ENCODE measurements at places on chromosomes 7 and 10. TPM values are rescaled to one million over a fixed set of nuclear protein-coding genes. Genes with fewer than 3 reads are reported as not detected.

RBP4 gene
- polyA plus RNA-seq = not detected

GSTO2 gene
- polyA plus RNA-seq = 0.34 TPM

PRKCQ gene
- polyA plus RNA-seq = 1.3 TPM

ELAPOR2 gene
- 1.6 TPM for polyA plus RNA-seq

PTPN20 gene
- polyA plus RNA-seq = 0.12 TPM

GSAP gene
- polyA plus RNA-seq = 16.0 TPM

FAM25A gene
- polyA plus RNA-seq = not detected

PNLIP gene
- polyA plus RNA-seq = not detected

CPVL gene
- polyA plus RNA-seq = not detected

SCIN gene
- 1.2 TPM for polyA plus RNA-seq

ANKRD61 gene
- 0.68 TPM for polyA plus RNA-seq

DNA sequence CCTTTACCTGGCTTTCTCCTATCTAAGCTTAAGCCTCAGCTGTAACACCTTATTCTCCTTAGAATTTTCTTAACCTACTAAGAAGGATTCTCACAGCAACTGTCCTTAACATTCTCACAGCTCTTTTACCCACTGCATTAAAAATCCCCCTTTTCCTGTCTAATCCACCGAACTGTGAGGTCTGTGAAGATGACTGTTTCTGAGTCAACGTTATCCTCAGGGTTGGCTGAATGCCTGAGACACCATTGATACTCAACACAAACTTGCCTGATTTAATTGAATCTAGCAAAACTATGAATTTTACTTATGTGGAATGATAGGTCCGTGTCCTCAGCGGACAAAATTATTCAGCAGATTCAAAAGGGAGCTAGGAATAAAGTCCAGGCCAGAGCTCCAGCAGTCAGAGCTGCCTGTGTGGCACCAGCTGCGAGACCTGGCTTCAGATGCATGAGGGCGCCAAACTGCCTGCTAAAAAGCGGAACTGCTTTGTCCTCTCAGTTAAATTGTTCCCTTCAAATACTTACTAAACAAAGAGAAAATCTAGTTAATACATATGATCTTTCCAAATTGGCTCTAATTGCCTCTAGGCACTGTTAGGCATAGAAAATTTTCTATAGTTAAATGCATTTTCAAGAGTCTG, 33.4 kb upstream of the VWDE start:
- no peak for DNase-seq
- H3K4me1 ChIP-seq = no peaks in the 10 kb centered on the region
- H3K36me3 ChIP-seq = no peaks in the 10 kb centered on the region
- no peak overlapping the region for H3K4me3 ChIP-seq
- H3K27ac ChIP-seq = no peak overlapping the region

DNA sequence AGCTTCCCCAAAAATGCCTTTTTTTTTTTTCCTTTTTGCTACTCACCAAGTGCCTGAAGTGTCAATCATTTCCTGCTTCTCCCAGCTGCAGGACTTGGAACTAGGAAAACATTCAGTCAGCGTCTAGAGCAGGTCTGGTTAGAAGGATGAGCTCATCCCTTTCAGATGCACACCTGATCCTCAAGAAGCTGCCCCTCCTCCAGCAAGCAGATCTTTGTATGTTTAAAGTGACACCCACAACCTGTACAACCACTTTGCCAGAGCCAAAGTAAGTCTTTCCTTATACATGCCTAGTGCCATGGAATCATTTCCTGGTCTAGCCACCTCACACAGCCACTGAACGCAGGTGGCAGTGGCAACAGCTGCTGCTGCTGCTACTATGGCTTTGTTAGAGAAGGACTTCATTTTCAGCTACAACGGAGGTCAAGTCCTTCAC, 10.4 kb upstream of the USP54 start:
- no peaks in the 10 kb centered on the region for H3K36me3 ChIP-seq
- no peak overlapping the region for H3K4me3 ChIP-seq
- H3K27ac ChIP-seq = no peak overlapping the region
- no peaks in the 10 kb centered on the region for H3K27me3 ChIP-seq
- DNase-seq = no peak

- no peaks in the 10 kb centered on the region for H3K36me3 ChIP-seq
- no peak overlapping the region for H3K27ac ChIP-seq
- H3K4me1 ChIP-seq = no peaks in the 10 kb centered on the region
- no peak overlapping the region for H3K4me3 ChIP-seq
- no peaks in the 10 kb centered on the region for H3K27me3 ChIP-seq
Observed at GRCh38 chr10:650886-651615, 38.4 kb downstream of the DIP2C start.

GRCh38 chr10:66218289-66218688, 707.5 kb upstream of the LRRTM3 start:
- DNase-seq = no peak
- H3K27me3 ChIP-seq = no peaks in the 10 kb centered on the region

GRCh38 chr7:127803626-127804025, 151.6 kb downstream of the SND1 start:
- no peaks in the 10 kb centered on the region for H3K4me1 ChIP-seq
- peaks cover 5% of the 10 kb centered on the region for H3K36me3 ChIP-seq
- no peaks in the 10 kb centered on the region for H3K27me3 ChIP-seq
- no peak overlapping the region for H3K27ac ChIP-seq
- no peak for DNase-seq

DNA sequence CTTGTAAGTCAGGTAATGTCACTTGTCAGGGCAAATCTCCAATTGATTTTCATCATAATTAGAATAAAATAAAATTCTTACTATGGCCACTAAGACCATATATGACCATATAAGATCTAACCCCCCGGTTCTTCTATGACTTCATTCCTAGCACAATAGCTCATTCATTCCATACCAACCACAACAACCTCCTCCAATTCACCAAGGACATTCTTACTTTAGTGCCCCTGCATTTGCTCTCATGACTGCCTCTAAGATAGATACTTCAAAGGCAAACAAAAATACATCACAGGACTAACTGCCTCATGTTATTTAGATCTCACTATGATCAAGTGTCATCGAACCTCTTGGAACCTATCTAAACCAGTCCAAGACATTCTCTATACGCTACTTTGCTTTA, 90.8 kb downstream of the SNX13 start:
- no peaks in the 10 kb centered on the region for H3K4me1 ChIP-seq
- no peak overlapping the region for H3K27ac ChIP-seq
- no peaks in the 10 kb centered on the region for H3K27me3 ChIP-seq
- no peak overlapping the region for H3K4me3 ChIP-seq
- no peak for DNase-seq

DNA sequence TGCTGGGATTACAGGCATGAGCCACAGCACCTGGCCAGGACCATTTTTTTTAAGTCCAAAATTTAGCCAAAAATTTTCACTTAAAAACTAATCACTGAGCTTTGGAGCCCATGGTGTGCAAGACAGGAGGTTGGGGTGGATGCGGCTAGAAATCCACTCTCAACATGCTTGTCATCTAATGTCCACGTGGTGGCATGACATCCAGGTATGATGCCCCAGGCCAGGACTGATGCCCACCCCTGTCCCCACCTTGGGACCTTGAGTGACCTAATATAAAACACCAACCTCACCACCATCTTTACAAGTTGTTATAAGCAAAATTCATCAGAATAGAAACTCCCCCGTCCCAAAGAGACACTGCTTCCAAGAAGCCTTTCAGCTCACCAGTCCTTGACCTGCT, 20.4 kb upstream of the IMPDH1 start:
- no peak for DNase-seq
- H3K4me3 ChIP-seq = no peak overlapping the region
- no peaks in the 10 kb centered on the region for H3K27me3 ChIP-seq
- no peak overlapping the region for H3K27ac ChIP-seq
- H3K4me1 ChIP-seq = no peaks in the 10 kb centered on the region

GRCh38 chr10:122663516-122664130, 36.0 kb downstream of the C10orf120 start:
- no peaks in the 10 kb centered on the region for H3K4me1 ChIP-seq
- DNase-seq = no peak
- H3K27me3 ChIP-seq = peaks cover 6% of the 10 kb centered on the region
- no peak overlapping the region for H3K27ac ChIP-seq

DNA sequence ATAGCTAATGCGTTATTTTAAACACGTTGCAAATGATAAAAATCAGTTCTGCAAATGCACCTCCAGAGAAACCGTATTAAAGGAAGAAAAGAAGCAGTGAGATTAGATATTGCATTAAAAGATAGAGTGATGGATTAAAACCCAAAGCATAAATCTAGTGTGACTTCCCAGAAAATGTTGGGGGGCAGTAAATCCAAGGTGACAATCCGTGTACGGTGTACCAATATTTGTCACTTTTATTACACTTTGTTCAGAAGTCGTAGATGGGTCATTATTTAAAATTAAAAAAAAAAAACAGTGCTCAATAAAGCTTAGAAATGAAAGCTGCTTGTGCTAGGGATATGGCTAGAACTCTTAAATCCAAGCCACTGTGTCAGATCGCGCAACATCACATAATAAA, 106.4 kb downstream of the TMEM130 start:
- no peak for DNase-seq
- H3K27ac ChIP-seq = no peak overlapping the region
- H3K27me3 ChIP-seq = no peaks in the 10 kb centered on the region
- no peak overlapping the region for H3K4me3 ChIP-seq

GRCh38 chr10:71729161-71729636, 9.6 kb upstream of the C10orf105 start:
- H3K4me1 ChIP-seq = peaks cover 48% of the 10 kb centered on the region
- no peak overlapping the region for H3K4me3 ChIP-seq
- no peaks in the 10 kb centered on the region for H3K27me3 ChIP-seq
- peak overlapping the region; percentile 81 for H3K27ac ChIP-seq

- no peaks in the 10 kb centered on the region for H3K27me3 ChIP-seq
- no peak overlapping the region for H3K4me3 ChIP-seq
- H3K27ac ChIP-seq = no peak overlapping the region
- no peaks in the 10 kb centered on the region for H3K4me1 ChIP-seq
Observed at GRCh38 chr7:54591404-54592386, 49.5 kb downstream of the VSTM2A start.

DNA sequence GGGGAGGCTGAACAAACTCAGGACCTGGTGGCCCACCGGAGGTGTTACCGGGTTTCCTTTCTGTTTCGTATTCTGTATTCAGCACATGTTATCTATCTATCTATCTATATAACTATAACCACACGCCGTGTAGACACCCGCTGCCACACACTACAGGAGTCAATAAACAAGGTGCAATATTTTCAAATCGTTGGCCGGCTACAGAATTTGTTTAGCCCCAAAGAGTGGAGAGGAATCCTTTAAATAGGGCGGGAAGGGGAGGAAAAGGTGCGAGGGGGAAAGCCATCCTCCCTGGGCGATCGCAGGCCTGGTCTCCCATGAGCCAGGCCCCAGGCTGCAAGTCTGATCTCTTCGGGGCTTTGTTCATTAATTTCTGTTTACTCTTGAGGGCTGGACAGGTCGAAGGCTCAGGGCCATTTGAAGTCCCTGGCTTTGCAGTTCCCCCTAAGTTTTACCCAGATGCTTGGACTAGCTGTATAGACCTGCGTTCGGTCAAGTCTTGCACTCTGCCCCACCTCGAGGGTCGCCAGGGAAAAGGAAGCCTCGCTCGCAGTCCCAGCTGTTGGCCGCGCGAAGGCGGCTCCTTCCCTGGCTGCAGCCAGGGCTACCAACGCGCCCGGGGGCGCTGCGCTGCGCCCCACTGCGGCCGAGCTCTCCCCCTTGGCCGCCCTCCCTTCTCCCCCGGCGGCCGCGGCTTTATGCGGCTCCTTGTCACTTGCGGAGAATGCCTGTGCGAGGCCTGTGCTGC, 3.8 kb downstream of the NKX2-3 start:
- no peak for DNase-seq
- H3K4me1 ChIP-seq = no peaks in the 10 kb centered on the region
- no peaks in the 10 kb centered on the region for H3K36me3 ChIP-seq
- H3K4me3 ChIP-seq = no peak overlapping the region
- no peak overlapping the region for H3K27ac ChIP-seq

- no peaks in the 10 kb centered on the region for H3K4me1 ChIP-seq
- no peaks in the 10 kb centered on the region for H3K27me3 ChIP-seq
- H3K27ac ChIP-seq = no peak overlapping the region
- H3K36me3 ChIP-seq = no peaks in the 10 kb centered on the region
Observed at GRCh38 chr10:133095586-133095985, 7.9 kb downstream of the ADGRA1 start.

DNA sequence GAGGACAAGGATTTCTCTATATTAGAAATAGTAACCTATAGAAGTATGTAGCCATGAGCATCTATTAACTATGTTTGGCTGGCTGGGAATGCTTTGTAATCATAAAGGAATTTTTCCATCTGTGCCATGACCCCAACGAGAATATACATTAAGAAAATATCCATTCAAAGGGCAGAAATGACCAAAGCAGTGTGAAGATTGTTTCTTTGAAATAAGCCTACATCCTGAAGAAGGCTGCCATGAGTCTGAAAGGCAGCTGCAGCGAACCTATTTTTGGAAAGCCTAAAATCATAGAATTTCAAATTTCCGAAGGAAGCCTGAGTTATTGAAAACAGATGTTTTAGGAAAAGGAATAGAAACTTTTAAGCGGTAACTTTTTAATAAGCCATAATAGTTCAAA, 244.2 kb upstream of the FOXK1 start:
- no peak overlapping the region for H3K27ac ChIP-seq
- DNase-seq = no peak
- H3K27me3 ChIP-seq = no peaks in the 10 kb centered on the region
- no peaks in the 10 kb centered on the region for H3K36me3 ChIP-seq
- H3K4me3 ChIP-seq = no peak overlapping the region

DNA sequence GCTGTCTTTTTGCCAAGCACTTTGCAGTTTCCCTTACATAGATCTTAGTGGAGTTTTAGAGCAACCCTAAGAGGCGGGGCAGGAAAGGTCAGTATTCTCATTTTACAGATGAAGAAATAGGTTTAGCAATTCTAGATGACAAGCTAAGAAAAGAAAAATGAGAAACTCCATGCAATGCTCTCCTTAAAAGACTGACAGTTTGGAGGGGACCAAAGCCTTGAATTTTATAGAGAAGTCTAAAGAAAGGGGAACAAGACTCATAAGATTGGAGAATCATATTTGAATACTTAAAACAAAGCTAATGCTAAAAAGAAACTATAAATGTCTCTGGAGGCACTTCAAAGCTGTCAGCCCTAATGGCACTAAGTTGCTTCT, 19.6 kb downstream of the CEP55 start:
- peaks cover 10% of the 10 kb centered on the region for H3K36me3 ChIP-seq
- H3K27ac ChIP-seq = no peak overlapping the region
- no peak overlapping the region for H3K4me3 ChIP-seq
- no peak for DNase-seq

- no peaks in the 10 kb centered on the region for H3K4me1 ChIP-seq
- H3K27me3 ChIP-seq = no peaks in the 10 kb centered on the region
- no peak overlapping the region for H3K27ac ChIP-seq
- H3K4me3 ChIP-seq = no peak overlapping the region
- H3K36me3 ChIP-seq = no peaks in the 10 kb centered on the region
Observed at GRCh38 chr7:94190599-94191061, 186.5 kb upstream of the BET1 start.

DNA sequence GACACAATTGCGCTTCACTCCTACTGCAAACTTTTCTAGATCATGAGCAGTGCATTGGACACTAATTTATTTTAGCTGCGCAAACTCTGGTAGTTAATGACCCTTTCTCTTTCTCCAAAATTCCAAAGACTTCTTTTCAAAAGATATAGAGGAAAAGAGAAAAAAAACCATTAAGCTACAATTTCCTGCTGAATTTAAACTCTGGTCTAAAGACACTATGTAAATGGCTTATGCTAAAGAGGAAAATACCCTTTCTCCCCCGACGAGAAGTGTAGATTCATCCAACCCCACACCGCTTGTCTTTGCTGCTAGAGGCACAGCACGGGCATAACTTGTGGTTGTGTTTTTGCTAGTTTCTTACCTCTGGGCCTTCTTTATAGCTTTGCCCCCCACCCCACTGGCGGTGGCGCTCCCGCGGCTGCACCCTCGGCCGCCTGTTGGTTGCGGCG, 84.1 kb downstream of the SNX10 start:
- DNase-seq = no peak
- no peak overlapping the region for H3K27ac ChIP-seq
- peak overlapping the region; percentile 38 for H3K4me3 ChIP-seq
- H3K4me1 ChIP-seq = peaks cover 7% of the 10 kb centered on the region
